ENCODE measurements at places on chromosomes 5 and 9.

- no peak for DNase-seq
Observed at GRCh38 chr9:14214065-14214684, 99.8 kb downstream of the NFIB start.

GRCh38 chr5:34045996-34046395 is 3.0 kb upstream of the C1QTNF3 start:
- DNase-seq: peak; percentile 23

GRCh38 chr5:60387051-60387440 is 312.9 kb downstream of the DEPDC1B start:
- no peak for DNase-seq

- no peak for DNase-seq
Observed at GRCh38 chr9:135478191-135478590, 1.4 kb upstream of the PPP1R26 start.

DNA sequence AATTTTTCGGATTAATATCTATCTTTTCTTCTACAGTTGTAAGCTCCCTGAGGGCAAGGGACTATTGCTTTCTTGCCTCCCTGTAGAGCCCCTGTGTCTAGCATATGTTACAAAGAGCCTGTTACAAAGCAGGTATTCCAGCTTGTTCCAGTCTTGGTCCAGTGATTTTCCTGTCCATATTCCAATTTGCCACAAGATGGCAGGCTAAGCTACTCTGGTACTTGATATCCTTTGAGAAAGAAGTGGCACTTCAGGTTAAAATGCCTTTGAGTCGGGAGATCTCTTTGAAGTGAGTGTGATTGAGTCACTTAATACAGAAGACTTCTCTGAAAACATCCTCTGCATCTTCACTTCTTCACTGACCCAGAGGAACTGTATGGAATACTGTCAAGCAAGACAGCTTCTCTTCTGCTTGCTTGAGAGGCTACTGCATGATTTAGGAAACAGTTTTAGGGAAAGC is 24.5 kb downstream of the CAVIN4 start:
- peak; percentile 70 for DNase-seq

GRCh38 chr5:74829413-74829812 is 36.8 kb downstream of the FAM169A start:
- no peak for DNase-seq

- no peak for DNase-seq
Observed at GRCh38 chr5:109566361-109566760, 123.4 kb upstream of the MAN2A1 start.

DNA sequence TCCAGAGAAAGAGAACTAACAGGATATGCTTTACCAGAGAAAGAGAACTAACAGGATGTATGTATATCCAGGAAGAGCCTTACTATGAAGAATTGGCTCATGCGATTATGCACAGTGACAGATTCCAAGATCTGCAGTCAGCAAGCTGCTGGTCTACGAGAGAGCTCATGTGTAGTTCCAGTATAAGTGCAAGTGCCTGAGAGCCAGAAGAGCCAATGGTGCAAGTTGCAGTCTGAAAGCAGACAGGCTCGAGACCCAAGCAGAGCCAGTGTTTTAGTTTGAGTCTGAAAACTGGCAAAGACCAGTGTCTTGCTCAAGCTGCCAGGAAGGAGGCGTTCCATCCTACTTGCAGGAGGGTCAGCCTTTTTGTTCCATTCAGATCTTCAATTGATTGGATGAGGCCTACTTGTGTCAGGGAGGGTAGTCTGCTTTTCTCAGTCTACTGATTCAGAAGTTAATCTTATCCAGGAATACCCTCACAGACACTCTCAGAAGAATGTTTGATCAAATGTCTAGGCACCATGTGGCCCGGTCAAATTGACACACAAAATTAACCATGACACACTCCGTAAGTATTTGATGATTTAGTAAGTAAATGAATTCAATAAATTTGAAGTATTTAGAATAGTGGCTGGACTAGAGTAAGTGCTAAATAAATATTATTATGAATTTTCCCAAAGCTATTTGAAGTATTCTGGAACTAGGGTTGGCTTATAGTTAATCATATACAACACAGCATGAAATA is 372.1 kb upstream of the SGCD start:
- DNase-seq: no peak

- no peak for DNase-seq
Observed at GRCh38 chr5:36505021-36505420, 101.4 kb upstream of the SLC1A3 start.

DNA sequence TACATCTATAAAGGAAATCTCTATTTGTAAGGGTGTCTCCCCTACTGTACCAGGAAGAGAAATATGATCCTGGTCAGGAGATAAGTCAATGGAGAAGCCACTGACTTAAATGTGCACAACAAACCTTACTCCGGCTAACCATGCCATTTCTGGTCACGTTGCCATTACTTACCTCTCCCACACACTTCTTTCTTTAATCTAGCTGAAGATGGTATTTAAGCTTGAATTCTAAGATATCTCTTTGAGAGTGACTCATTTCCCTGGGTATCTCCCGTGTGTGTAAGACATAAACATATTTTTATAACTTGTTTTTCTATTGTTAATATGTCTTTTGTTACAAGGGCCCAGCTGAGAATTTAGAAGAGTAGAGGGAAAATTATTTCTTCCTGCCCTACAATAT is 296.6 kb downstream of the SEMA5A start:
- DNase-seq: peak; percentile 46

All from fibroblast of pulmonary artery (primary cell).